Lung (tissue), 17 donors: ENCODE measurements at places on chromosomes 7 and 10. TPM values are rescaled to one million over a fixed set of nuclear protein-coding genes. Genes with fewer than 3 reads are reported as not detected.

CYP26A1 gene
- not detected for total RNA-seq

DNA sequence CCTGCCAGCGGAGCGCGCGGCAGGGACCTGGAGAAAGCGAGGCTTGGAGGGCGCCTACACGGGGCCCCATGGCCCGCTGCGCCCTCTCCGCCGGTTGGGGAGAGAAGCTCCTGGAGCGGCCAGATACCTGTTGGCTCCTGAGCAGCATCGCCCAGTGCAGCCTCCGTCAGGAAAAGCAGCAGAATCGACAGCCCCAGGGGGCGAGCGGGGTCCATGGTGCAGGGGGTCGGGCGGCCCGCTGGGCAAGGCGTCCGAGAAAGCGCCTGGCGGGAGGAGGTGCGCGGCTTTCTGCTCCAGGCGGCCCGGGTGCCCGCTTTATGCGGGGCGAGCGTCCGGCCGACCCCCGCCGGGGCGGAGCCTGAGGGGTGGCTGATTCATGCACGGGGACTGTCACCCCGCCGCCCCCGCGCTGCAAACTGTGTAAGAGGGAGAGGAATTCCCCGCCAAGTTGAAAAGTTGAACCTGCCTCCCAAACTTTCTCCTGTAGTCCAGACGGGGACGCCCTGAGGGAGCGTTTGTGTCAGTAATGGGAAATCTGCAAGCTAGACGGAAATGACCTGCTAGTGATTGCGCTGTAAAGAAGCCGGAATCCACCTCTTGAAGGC is at the start of gene TFPI2:
TFPI2 (minus strand) TSS at position 290 of the 605 bp plus-strand sequence; CDS start at position 215, 75 bp downstream.
- H3K27me3 ChIP-seq = no peaks in the 10 kb centered on the region
- peak within 1 kb of the TSS; percentile 52 for H3K27ac ChIP-seq
- H3K4me3 ChIP-seq = peak within 1 kb of the TSS; percentile 65
- H3K4me1 ChIP-seq = peaks cover 22% of the 10 kb centered on the region
- H3K36me3 ChIP-seq = no peaks in the 10 kb centered on the region
- DNase-seq = peak; percentile 27

DNA sequence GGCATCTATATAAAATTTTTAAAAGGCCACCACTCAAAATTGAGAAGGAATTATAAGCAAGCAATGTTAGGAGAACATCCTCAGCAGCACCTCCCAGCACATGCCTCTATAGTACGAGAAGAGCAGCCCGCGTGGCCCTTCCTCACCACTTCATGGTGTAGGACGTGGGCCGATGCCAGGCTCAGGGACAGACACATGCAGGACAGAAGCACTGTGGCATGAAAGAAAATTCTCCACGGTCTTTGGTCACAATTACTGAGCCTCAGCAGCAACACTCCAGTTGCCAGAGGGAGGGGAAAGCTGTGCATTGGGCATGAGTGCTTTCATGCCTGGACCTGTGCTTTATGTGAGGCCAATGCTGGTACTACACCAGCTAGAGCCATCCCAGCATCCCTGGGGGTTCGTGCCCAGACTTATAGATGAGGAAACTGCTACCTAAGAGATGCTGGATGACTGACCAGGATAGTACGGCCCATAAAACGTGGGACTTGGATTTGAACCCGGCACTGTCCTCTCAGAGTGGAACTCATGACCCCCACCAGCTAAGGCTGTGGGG is 164.7 kb downstream of the ADAM12 start:
- H3K36me3 ChIP-seq = no peaks in the 10 kb centered on the region
- H3K4me1 ChIP-seq = peaks cover 14% of the 10 kb centered on the region
- no peaks in the 10 kb centered on the region for H3K27me3 ChIP-seq

- H3K27ac ChIP-seq = no peak overlapping the region
- H3K4me1 ChIP-seq = peaks cover 4% of the 10 kb centered on the region
- H3K27me3 ChIP-seq = no peaks in the 10 kb centered on the region
- DNase-seq = no peak
- no peak overlapping the region for H3K4me3 ChIP-seq
Observed at GRCh38 chr10:131178521-131179331, 132.8 kb downstream of the TCERG1L start.

DNA sequence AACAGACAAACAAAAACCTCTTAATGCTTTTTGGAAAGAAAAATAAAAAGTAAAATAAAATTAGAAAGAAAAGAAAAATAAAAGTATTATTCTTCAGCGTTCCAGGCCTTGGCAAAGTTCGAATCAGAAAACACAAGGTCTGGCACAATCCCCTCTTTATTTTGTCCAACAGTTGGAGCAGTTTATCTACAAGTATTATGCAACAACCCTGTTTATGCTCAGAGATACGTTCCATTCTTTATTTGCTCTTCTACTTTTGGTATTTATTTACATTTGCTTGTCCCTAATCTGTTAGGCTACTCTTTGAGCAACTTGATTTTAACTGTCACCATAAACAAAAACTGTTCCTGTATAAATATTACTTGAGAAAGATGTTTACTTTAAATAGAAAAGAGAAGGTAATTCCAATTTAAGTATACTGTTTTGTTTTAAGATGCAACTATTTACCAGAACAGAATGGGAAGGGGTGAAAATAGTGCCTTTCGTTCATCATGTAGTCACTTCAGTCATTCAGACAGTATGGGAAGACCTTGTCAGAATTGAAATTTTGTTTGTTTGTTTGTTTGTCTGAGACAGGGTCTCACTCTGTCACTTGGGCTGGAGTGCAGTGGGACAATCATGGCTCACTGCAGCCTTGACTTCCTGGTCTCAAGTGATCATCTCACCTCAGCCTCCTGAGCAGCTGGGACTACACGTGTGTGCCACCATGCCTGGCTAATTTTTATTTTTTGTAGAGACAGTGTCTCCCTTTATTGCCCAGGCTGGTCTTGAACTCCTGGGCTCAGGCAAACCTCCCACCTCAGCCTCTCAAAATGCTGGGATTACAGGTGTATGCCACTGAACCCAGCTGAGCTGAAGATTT is 5.7 kb downstream of the PDK4 start:
- no peaks in the 10 kb centered on the region for H3K27me3 ChIP-seq
- H3K4me3 ChIP-seq = no peak overlapping the region
- DNase-seq = no peak
- H3K27ac ChIP-seq = peak overlapping the region; percentile 76

DNA sequence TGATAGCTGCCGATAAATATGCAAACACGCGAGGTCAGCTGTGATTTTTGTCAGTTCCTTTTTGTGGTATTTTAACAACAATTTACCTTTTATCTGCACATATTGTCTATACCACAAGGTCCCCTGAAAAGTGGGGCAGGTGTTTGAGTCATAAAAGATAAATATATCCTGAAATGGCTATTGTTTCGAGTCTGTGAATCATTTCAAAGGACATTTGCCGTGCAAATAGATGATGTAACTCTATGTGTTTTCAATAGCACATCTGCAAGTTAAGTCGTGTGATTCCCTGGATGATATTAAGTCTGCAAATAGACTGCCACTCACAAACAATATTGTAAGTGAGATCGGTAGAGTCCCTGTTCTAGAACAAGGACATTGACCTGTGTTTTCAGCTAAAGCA is 193.0 kb upstream of the PITRM1 start:
- peaks cover 7% of the 10 kb centered on the region for H3K4me1 ChIP-seq
- no peak overlapping the region for H3K27ac ChIP-seq
- no peak overlapping the region for H3K4me3 ChIP-seq
- no peaks in the 10 kb centered on the region for H3K36me3 ChIP-seq
- H3K27me3 ChIP-seq = no peaks in the 10 kb centered on the region

DNA sequence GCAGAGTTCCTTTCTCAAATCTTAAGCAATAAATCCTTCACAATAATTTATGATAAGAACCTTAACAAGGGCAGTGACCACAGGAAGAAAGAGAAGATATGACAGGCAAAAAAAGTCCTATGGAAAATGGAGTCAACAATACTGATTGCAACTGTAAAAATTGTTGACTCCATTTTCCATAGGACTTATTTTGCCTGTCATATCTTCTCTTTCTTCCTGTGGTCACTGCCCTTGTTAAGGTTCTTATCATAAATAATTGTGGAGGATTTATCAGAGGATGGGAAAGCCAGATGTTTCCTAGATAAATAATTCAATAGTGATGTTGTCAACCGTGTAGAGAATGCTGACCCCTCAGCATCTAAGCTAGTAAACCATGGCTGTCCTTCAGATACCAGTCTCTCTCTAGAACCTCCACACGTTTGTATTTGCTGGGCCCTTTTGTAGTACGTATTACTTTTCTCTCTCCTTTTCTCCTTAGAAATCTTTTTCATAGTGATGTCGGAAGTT is 172.6 kb upstream of the BET1 start:
- H3K27me3 ChIP-seq = no peaks in the 10 kb centered on the region
- H3K4me3 ChIP-seq = no peak overlapping the region
- H3K27ac ChIP-seq = no peak overlapping the region
- no peaks in the 10 kb centered on the region for H3K36me3 ChIP-seq
- no peak for DNase-seq

GRCh38 chr7:135333200-135333599 is 99.6 kb downstream of the STRA8 start:
- peaks cover 6% of the 10 kb centered on the region for H3K4me1 ChIP-seq
- no peaks in the 10 kb centered on the region for H3K36me3 ChIP-seq
- H3K4me3 ChIP-seq = no peak overlapping the region
- H3K27me3 ChIP-seq = no peaks in the 10 kb centered on the region
- H3K27ac ChIP-seq = no peak overlapping the region
